ENCODE measurements at places on chromosomes 12 and 14.

DNA sequence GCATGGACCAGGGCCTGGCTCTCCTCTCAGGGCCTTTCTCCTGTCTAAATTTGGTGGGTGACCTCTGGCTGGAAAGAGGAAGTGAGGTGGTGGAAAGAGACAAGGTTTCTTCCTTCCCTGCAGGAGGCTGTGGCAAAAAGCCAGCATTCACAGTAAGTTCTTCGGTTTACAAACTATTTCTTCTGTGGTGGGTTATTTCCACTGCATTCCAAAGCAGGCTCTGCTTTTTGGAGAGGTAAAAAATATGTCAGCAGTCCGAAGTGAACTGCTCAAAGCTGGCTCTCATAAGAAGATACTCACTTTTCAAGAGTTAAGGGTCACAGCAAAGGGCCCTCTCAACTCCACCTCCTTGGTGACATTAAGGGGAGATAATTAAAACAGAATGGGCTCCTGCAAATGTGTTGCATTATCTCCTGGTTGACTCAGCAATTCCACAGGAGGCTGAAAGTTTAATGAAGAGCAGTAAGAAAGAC, 48.9 kb upstream of the POC1B start:
- DNase-seq: peak; percentile 78

DNA sequence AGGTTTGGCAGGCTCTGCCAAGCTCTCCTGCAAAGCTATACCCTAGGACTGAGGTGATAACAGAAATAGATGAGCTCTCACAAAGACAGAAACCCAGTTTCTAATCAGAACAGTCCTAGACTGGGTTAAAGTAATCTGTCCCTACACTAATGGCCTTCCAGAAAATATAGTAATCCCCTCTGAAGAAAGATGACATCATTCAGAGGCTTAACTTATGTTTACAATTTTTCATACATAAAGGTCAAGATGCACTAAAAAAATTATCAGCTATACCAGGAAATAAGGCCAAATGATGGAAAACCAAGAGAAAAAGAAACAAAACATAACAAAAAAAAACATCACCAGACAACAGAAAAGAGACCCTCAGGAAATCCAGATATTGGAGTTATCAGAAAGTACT, 4.9 kb upstream of the WASHC4 start:
- no peak for DNase-seq

GRCh38 chr14:35539969-35540368, 6.0 kb downstream of the INSM2 start:
- DNase-seq: no peak

- DNase-seq: peak; percentile 11
Observed at GRCh38 chr12:85155791-85156190, 119.6 kb downstream of the LRRIQ1 start.

GRCh38 chr12:79063258-79063657, 198.7 kb downstream of the SYT1 start:
- no peak for DNase-seq

DNA sequence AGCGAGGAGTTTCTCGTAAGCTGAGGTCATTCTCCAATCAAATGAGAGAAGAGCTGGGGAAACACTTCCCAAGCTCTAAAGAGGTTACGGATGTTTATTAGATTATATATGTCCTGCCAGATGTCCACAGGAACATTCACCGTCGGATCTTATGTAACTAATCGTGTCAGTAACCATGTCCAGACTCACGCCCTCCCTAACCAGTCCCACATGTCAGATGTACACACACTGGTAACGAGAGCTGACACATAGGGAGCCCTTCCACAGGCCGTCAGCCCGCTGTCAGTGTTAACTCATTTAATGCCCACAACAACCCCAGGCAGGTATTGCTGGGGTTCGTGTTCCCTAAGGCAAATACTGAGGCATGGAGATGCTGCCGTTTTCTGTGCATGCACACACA, 223.7 kb upstream of the RTL1 start:
- no peak for DNase-seq

- DNase-seq: no peak
Observed at GRCh38 chr12:101743724-101744472, 4.6 kb upstream of the SYCP3 start.

- no peak for DNase-seq
Observed at GRCh38 chr12:130342842-130343241, 5.2 kb downstream of the PIWIL1 start.

DNA sequence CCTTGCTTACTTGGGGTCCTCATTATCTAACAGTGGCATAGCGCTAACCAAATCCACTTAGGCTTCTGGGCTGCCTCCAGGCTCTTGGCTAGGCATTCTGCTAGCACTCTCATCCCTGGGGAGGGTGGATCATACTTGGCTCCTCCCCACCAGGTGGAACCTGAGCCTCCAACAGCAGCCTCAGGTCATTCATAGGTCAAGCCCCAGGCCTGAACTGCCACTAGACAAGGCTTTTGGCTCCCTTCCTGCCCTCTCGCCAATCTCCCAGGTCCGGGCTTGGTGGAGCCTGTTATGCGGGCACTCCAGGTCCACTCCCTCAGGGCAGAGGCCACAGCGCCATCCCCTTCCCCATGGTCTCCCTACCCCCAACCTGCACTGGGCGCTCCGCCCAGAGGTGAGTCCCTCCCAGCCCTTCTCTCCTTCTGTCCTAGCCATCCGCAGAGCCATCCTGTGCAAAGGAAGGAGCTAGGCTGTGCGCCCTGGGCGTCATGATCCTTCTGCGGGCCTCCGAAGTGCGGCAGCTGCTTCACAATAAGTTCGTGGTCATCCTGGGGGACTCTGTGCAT, 154.9 kb upstream of the AMIGO2 start:
- DNase-seq: no peak

DNA sequence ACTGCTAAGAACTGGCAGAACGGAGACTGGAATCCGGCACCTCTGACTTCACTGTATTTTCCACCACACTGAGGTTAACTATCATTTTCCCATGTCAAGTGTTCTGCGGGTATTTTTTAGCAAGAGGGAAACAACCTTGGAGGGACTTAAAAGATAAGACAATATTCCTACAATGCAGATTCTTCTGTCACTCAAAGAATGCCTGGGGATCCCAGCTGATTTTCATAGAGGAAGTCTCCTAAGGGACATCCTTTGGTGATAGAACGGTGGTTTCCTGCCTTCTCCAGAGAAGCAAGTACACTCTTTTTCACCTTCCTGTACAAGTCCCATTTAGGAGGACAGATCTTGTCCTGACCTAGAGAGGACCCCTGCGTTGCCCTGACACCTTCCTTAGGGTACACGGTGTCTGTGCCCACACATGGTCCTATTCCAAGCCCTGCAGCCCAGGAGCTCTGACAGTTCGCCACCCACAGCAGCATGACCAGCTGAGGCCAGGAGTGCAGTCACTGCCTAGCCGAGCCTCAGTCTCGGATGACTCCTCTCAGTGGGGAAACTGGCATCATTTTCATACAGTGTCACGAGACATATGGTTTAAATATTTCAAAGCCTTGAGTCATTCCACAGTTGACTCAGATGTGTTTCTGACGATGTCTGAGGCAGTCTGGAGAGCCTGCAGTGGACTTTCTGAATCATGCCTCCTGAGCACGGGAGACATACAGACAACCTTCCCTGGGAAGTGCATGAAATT, 181.3 kb upstream of the FKBP4 start:
- no peak for DNase-seq

DNA sequence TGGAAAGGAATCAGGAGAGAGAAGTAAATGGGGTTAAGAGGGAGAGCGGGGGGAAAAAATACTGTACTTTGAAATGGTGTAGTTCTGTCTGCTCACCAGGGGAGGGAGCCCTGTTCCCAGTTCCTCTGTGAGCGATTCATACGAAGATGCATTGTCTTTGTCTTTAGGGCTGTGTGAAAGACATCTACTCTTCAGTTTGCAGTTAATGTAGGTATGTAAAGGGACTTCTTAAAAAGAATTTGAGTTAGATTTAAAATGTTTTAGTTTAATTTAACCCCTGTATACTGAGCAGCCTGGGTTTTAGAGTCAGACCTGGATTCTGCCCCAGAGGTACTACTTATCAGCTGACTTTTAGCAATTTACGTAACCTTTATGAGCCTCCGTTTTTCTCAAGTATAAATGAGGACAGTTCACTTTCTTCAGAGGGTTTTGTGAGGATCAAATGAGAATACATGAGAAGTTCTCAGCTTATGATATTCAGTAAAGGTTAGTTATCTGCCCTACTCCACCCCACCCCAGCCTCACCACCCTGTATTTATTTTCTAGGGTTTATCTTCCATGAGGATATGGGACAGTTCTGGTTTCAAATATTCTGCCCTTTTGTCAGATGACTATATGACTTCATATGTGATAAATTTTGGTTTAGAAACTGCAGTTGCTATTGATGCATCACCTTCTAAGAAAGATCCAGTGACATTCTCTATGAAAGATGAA, 82.5 kb upstream of the EVL start:
- DNase-seq: peak; percentile 72

GRCh38 chr12:1281683-1282366, 290.8 kb downstream of the ERC1 start:
- no peak for DNase-seq

- DNase-seq: no peak
Observed at GRCh38 chr12:4015225-4016091, 142.3 kb upstream of the PARP11 start.

DNA sequence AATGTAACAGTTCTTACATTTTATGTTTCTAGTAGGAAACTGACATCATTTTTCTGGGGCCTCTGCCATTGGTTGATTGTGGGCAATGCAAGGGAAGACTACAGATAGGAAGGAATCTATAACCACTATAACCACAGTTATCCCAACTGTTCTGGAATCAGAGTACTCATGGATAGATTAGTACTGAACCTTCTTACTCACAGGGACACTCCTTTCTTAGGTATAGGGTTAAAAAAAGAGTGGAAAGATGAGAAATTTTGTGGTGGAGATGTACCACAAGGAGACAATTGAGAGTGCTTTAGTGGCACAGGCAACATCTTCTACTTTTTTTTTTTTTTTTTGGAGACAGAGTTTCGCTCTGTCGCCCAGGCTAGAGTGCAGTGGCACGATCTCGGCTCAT, 21.0 kb downstream of the TMEM116 start:
- DNase-seq: no peak

DNA sequence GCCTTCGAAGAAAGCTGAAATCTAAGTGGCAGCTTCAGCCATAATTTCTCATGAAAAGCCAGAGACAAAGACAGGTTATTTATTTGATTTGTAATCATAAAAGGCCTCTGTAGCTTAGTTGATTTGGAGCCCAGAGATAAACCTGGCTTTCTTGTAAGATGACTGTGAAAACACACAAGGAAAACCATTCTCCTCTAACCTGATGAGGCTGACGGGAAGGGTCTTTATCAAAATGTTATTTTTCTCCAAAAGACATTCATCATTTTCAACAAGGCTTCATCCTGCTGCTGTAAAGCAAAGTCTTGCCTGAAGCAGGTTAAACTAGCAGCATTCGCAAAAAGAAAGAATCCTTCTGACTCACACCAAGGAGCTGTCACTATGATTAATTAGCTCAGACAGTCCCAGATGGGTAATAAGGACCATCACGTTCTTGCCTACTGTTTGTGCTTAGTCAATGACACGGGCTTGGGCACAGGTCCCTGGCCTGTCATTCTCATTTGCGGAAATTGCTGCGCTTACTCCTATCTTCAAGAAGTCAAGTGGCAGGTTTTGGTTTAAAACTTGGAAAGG, 286.6 kb downstream of the C12orf75 start:
- DNase-seq: no peak

GRCh38 chr12:48813465-48814261, 4.6 kb upstream of the CACNB3 start:
- DNase-seq: no peak

DNA sequence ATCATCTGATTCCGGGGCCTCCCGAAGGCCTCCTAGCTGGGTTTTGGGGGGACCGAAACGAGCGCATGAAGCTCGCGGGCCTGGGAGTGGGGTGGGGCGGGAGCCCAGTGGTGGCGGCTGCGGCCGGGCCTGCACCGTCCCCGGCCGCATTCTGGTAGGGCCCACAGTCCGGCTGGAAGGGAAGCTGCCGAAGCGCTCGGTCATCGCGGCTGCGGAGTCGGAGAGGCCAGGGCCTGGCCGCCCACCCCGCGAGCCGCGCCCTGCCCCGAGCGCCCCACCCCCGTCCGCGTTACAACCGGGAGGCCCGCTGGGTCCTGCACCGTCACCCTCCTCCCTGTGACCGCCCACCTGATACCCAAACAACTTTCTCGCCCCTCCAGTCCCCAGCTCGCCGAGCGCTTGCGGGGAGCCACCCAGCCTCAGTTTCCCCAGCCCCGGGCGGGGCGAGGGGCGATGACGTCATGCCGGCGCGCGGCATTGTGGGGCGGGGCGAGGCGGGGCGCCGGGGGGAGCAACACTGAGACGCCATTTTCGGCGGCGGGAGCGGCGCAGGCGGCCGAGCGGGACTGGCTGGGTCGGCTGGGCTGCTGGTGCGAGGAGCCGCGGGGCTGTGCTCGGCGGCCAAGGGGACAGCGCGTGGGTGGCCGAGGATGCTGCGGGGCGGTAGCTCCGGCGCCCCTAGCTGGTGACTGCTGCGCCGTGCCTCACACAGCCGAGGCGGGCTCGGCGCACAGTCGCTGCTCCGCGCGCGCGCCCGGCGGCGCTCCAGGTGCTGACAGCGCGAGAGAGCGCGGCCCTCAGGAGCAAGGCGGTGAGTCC, at the start of gene KLC1:
KLC1 (plus strand) TSS at position 528 of the 819 bp plus-strand sequence. CDS start 25,354 bp downstream, outside the sequence.
- DNase-seq: peak; percentile 86

- DNase-seq: no peak
Observed at GRCh38 chr12:120047072-120047471, 58.0 kb downstream of the BICDL1 start.

GRCh38 chr12:109288571-109288970, 20.5 kb downstream of the FOXN4 start:
- no peak for DNase-seq

DNA sequence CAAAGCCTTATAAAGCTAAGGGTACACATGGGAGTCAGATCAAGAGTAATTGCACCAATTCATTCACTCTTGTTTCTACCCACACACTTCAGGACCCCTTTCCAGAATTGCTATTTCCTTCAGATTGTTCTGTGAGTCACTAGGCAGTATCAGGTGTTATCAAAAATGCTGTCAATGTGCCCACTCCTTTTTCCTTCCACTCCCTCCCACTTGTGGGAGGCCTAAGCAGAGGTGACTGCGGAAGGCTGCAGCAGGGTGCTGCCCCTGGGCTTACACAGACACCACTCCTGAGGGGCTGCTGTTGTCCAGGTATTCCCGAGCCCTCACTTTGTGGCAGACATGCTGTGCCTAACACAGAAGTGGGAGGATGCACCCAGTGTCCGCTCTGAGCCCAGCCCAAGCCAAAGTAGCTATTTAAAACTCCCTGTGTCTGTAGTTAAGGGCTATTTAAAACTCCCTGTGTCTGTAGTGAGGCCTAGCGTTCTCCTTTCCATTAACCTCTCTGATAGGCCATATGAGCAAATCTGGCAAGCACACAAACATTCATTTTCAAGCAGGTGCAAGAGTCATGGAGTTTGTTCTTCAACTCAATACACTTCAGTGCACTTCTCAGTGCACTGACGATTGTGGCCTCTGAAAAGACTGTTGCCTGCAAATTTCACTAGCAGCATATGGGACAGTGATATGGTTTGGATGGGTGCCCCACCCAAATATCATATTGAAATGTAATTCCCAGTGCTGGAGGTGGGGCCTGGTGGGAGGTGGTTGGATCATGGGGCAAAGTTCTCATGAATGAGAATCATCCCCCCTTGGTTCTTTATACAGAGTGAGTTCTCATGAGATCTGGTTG, 117.8 kb downstream of the PHLDA1 start:
- DNase-seq: peak; percentile 12

- DNase-seq: no peak
Observed at GRCh38 chr14:103867523-103867953, 20.2 kb upstream of the PPP1R13B start.
